Fibroblast of the aortic adventitia (primary cell): ENCODE measurements at places on chromosomes 6 and 20. TPM values are rescaled to one million over a fixed set of nuclear protein-coding genes. Genes with fewer than 3 reads are reported as not detected.

DNA sequence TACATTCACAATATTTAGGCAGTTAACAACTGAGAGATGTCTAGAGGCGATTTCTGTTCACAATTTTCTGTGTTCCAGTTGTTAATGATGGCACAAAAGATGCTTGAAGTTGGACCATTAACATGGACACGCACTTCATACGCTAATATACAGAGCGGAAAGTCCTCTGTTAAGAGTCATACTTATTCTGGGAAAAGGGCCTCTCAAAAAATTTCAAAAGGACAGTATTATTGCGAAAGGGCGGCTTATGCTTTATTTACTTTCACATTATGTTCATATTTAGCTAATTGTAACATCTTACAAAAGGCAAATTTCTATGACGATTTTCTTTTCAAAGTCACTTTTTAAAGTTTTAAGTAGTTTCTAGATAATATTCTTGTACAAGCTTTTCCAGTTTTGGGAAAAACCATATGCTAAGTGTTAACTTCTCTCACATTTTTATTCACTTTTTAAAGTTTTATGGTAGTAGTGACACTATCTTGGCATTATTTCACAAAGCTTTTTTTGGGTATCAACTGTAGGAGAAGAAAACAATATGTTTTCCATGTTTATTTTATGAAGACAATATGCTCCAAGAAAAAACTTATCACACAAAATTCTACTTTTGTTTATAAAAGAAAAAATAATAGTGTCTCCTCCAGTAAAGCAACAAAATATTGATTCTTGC lies 62.3 kb downstream of the MAP7 start:
- DNase-seq, result no peak

- no peak for DNase-seq
These were observed 99.1 kb upstream of the DUSP22 start for GRCh38 chr6:193180-193579.

DNA sequence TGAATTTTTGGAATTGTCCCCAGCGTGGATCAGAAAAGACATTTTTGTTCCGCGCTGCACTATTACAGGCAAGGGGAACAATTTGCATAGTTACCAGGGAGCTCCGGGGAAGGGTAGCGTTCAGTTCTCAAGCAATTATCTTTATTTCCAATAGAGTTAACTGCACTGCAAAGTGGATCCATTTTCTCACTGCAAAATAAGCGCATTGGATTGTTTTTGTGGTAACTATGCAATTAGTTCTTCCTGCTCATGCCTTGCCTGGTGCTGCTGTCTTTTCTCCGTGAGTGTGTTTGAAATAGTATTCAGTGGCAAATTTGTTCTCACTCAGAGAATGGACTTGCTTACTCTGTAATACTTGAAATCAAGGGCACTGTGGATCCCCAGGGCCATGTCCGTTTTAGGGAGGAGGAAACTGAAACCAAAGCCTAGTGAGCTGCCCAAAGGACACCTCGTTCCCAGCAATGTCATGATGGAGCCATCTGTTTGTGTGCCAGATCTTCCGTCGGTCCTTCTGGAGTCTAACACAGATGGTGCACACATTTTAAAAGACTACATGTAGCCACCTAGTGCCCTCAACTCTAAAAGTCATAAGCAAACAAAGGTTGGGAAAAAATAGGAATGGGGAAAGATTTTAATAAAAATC lies 7.4 kb upstream of the PCK1 start:
- no peak for DNase-seq

GRCh38 chr6:161963634-161964234 lies 689.9 kb upstream of the AGPAT4 start:
- DNase-seq, result no peak

Gene NFATC2
- 0.36 and 0.41 TPM in 2 replicates for total RNA-seq

Gene EDEM2
- 16.7 and 34.1 TPM in 2 replicates for total RNA-seq

Gene FUT9
- total RNA-seq, result under 0.01 TPM in 1 of 2 replicates, not detected in the other

Gene LRFN2
- not detected in 2 replicates for total RNA-seq
